Activated T-cell treated with anti-CD3 and anti-CD28 coated beads, Interleukin-2, amount 50 U/mL, for 24 hours (primary cell): ENCODE measurements at places on chromosomes 16 and 17.
A peak's percentile ranks its signal among the peaks of the same experiment; 100 is the strongest.

DNA sequence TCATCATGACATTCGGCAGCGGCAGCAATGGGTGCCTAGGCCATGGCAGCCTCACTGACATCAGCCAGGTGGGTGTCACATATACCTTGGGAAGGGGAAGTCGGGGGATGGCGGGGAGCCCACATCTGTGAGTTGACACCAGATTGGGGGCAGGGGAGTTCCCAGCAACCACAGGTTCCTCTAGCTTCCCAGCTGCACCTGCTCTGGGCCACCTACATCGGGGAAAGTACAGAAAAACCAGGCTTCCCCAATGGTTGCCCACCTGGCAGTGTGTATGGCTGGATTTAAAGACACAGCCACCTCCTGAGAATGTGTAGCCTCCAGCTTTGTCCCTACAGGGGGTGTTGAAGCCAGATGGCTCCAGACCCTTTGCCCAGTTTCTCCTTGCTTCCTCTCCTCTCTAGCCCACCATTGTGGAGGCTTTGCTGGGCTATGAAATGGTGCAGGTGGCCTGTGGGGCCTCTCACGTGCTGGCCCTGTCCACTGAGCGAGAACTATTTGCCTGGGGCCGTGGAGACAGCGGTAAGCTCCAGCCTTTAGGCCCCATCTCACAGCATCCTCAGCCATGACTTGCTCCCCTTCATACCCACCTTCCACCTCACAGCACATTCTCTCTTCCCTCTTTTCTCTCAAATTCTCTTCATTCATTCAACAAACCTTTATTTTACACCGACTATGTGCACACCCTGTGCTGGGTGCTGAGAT is 5.0 kb upstream of the TRAF4 start:
- DNase-seq: peak; percentile 70

DNA sequence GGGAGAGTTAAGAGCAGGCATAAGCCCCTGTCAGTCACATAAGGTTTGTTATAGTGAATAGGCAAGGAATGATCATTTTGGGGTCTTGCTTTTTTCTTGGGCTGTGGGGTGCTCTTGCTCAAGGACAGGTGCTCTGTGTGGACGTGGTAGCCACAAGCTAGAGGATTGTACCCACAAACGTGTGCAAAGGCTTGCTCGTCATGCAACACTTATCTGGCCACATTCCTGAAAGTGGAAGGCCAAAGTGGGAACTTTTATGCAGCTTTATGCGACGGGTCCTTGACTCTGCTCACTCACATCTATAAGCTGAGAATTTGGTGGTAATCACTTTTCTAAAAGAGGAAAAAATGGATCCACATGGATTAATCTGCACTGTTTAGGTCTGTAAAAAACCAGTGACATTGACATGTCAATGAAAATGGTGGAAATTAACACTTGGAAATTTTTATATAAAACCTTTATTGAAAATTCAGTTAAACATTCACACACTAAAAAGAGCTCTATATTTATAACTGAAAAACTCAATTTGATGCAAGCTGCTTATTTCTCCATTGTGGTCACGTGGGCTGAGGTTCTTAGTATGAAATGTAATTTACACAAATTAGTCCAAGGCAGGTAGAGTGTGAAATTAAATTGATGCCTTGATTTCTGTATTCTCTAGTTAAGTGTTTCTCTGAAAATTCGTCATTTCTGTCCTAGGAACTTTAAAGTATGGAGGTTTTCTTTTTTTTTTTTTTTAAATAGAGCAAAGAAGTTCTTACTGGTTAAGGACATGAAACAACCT is 162.3 kb downstream of the MSI2 start:
- no peak for DNase-seq

GRCh38 chr16:2739625-2740430 is 12.6 kb upstream of the SRRM2 start:
- no peak for DNase-seq

- no peak for DNase-seq
These were observed 5.1 kb upstream of the NT5M start for GRCh38 chr17:17298108-17298507.

DNA sequence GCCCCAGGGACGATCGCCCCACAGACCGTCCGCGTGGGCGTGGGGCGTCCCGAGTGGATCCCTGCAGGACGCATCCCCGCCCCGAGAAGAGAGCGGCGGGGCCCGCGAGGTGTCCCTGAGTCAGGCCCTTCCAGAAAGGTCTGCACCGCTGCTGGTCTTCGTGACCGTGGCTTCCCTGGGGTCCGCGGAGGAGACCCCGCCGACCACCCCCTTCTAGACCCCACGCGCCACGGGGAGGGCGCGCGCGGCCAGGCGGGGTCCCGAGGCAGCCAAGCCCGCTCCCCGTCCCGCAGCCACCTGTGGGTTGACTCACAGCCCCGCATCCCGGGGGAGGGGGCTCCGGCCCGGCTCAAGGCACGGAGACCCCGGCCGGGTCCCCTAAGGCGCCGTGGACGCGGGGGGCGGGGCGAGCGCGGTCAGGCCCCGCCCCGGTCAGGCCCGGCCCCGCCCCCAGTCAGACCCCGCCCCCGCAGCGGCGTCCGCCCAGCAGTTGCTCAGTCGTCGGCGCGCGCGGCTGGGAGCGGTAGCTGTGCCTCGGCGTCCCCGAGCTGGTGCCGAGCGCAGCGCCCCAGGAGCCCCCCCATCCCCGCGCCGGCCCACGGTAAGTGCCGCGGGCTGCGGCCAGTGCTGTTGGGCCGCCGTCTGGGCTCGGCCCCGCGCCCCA is at the start of gene BAIAP3:
TSS of gene BAIAP3 (plus strand) at position 497 of the 664 bp plus-strand sequence. CDS start 4,905 bp downstream, outside the sequence.
- peak; percentile 64 for DNase-seq

GRCh38 chr17:33811004-33811760 is 443.9 kb upstream of the CCL2 start:
- no peak for DNase-seq

DNA sequence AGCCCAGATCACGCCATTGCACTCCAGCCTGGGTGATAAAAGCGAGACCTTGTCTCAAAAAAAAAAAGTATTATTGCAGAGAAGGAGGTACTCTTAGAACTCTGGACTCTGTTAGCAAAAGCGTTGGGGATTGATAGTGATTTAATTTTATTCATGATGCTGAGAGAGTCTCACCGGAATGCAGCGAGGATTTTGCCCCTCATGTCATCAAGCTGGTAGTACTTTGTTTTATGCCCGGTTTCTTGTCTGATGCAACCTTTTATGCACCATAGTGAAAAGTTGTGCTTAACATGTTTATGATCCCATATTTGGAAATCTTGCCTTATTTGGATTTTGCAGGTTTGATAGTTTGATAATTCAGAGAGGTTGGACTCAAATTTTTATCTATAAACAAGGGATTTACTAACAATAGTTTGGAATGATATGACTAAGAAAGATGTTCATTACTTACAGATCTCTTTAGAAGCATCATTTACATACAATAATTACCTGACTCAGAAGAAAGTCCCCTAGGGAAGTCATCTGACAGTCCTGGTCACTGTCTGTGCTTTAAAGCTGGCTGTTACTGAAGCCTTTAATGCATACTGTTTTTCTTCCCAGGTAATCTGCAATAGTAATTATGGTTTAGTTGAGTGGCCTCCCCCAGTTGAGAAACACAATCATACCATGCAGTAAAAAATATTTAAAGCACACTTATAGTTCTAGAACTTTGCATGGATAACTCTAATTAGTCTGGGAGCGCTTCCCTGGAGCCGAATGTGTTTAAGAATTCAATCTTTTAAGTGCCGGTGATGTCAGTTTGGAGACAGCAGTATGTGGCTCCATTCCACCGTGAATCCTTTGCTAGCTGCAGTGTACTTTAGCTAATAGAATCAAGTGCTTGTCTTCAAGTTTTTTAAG is 120.9 kb downstream of the PRKCA start:
- no peak for DNase-seq

DNA sequence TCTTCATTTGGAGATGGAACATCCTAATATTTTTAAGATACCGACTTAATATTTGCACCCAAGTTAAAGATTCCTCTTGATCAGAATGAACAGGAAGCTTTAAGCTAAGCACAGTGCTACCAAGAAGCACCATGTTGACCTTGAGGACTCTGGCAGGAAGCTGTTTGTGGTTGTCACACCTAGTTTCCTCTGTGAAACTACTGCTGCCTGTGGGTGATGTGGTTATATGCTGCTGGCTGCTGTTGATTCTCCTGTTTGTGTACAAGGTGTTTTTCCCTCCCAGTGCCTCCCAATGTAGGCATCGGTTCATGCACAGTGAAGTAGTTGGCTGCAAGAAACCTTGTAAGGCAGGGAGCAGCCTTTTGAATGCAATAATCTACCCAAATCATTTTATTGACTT is 23.4 kb downstream of the RBL2 start:
- DNase-seq: peak; percentile 58

DNA sequence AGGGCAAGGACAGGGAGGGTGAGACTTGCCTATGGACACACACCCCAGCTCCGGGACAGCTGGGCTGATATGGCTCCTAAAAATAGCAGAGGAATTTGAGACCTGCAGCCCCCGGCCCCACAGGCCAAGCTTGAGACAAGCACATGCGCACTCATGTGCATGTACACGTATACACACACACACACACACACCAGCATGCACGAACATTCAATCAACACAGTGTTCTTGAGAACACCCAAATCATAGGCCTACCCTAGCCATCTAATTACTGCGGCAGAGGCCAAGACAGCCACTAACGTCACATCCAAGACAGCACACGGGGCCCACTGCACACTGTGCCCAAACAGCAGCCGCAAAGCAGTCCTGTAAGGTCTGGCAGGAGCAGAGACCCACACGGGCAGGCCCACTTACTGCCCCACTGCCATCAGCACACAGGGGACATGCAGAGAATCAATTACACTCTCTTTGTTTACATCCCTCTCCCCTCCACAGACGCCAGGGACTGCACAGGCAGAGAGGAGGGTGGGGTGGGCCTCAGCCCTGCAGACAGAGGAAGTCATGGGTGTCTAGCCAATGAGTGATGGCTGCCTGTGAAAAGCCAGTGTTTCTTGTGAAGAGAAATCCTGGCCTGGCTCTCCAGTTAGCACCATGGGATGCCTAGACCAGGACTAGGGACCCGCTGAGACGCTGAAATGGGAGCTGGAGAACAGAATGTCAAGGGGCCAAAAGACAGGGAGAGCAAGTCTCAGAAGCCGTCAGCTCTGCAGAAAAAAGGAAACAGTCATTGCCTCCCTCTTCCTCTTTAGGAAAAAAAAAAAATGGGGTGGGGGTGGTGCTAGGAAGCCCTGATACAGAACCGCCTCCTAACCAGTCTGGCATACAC is 39.3 kb downstream of the MYO18A start:
- DNase-seq: peak; percentile 69

- DNase-seq: no peak
These were observed 41.0 kb upstream of the CHMP6 start for GRCh38 chr17:80950466-80951120.

DNA sequence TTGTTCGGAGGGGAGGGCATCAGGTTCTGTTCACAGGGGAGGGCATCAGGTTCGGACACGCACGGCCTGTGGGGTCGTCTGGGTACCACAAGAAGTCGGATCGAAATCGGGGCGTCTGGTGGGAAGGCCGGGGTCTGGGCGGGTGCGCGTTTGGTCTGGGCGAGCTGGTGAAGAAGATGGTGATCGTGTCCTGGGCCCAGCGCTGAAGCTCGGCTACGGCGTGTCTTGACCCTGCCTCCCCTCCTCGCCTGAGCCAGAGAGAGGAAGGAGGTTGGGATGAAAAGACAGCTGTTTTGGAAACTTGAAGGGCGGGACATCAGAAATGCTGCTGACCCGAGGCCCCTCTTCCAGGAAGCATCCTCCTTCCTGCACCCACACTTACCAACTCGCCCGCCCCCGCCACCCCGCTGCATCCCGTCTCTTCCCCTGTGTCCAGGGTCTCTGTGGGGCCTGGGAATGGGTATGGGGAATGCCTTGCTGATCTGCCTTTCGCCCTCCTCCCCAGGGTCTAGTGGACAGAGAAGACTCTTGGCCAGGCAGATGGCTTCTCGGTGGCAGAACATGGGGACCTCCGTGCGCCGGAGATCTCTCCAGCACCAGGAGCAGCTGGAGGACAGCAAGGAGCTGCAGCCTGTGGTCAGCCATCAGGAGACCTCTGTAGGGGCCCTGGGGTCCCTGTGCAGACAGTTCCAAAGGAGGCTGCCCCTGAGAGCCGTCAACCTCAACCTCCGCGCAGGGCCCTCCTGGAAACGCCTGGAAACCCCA is 498 bp downstream of the PIMREG start:
- DNase-seq: no peak

GRCh38 chr17:49521088-49521450 is 26.0 kb downstream of the NGFR start:
- DNase-seq: no peak

DNA sequence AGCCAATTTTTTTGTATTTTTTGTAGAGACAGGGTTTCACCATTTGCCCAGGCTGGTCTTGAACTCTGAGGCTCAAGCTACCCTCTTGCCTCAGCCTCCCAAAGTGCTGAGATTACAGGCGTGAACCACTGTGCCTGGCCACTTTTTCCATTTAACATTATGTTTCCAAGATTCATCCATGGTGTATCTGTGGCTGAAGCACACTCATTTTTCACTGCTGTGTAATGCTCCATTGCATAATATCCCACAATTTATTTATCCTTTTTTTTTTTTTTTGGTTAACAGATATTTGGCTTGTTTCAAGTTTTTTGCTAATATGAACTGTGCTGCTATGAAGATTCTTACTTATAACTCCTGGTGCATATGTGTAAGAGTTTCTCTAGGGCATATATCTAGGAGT is 1.9 kb upstream of the NUP93 start:
- no peak for DNase-seq
